AG20443 (cell line): ENCODE measurements at places on chromosomes 13 and 19.

- DNase-seq, result no peak
These were observed 67.0 kb upstream of the STARD13 start for GRCh38 chr13:33352526-33352925.

DNA sequence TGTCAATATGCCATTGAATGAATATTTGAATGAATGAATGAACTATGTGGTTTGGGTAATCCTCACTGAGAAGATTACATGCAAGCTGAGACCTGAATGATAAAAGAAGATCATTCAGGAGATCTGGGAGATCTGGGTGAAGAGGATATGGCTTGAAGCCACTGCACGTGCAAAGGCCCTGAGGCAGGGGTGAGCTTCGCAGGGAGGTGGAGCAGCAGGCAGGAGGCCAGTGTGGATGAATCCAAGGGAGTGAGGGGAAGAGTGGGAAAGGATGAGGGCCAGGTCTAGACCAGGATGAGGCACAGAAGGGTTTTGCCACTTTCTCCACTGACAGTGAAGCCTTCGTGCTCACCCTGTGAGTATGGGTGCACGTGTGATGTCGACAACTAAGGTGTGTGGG lies 49.9 kb downstream of the ERICH4 start:
- DNase-seq, result no peak

DNA sequence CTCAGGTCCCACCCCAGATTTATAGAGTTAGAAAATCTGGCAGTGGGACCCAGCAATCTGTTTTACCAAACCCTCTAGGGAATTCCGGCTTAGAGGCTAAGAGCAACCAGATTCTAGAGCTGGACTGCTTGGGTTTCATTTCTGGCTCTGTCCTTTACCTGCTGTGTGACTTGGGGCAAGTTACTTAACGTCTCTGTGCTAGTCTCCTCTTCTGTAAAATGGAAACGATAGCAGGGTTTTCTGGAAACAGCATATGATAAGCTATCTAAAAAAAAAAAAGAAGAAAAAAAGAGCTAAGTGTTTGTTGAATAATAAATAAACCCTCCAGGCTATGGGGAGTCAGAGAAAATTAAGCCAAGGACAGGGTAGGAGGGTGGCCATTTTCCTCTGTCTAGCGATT lies 11.6 kb upstream of the CACNG7 start:
- DNase-seq, result no peak

DNA sequence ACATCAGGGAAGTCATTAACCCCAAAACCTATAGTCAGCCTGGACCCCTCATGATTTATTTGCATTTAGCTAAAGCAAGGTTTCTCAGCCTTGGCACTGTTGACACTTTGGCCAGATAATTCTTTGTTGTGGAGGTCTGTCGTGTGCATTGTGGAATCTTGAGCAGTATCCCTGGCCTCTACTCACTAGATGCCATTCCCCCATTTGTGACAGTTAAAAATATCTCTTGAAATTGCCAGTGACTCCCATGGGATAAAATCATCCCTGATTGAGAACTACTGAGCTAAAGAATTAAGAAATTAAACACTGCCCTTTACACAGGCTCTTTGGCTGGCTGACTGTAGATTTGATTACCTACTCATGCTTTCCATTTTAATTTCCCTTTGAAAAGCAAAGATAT lies 102.7 kb downstream of the LMO7 start:
- no peak for DNase-seq

GRCh38 chr19:2578391-2578890 lies 102.5 kb downstream of the GADD45B start:
- DNase-seq, result peak; percentile 76

DNA sequence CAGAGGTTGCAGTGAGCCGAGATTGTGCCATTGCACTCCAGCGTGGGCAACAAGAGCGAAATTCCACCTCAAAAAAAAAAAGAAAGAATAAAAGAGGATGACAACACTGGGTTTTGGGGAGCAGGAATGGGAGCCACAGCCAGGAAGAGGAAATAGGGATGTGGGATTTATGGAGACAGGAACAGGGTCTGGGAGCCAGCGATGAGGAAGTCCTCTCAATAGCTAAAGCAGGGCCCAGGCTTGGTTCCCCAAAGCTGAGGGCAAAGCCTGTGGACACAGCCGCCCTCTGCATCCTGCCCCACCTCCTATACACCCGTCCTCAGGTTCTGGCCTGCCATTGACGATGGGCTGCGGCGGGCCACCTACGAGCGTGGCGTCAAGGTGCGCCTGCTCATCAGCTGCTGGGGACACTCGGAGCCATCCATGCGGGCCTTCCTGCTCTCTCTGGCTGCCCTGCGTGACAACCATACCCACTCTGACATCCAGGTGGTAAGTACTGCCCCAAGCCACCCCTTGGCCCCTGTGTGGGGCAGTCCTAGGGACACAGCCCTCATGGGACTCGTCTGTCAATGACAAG lies 13.6 kb downstream of the HIPK4 start:
- no peak for DNase-seq

GRCh38 chr13:51524829-51525566 lies 59.3 kb upstream of the WDFY2 start:
- peak; percentile 56 for DNase-seq

DNA sequence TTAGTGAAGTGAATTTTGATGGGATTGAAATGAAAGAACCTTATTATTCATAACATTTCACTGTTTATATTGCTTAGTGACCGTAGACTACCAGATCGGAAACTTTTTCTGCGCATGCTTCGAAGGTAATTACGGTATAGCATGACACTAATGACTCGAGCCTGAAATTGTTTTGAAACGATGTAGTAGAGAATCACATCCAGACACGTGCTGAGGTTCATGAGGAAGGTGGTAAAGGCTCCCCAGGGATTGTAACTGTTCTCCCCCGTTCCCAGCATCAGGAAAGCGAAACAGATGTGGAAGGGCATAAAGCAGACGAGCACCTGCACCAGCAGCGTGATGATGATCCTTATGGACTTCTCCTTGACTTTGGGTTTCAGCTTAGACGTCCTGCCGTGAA lies 3.3 kb downstream of the GPR18 start:
- DNase-seq, result no peak
